Left ventricle myocardium inferior (tissue), 1 donor: ENCODE measurements at places on chromosomes 6 and 20. TPM values are rescaled to one million over a fixed set of nuclear protein-coding genes. Genes with fewer than 3 reads are reported as not detected.

The COX4I2 gene
- 7.6 TPM for total RNA-seq

The SLC25A27 gene
- total RNA-seq, result 18.6 TPM

The CST1 gene
- total RNA-seq, result not detected

The SMPDL3A gene
- total RNA-seq, result 3.8 TPM

The PCK1 gene
- 0.25 TPM for total RNA-seq

The SLC22A1 gene
- total RNA-seq, result 0.27 TPM

The PRPH2 gene
- 0.63 TPM for total RNA-seq

The TCP11 gene
- total RNA-seq, result not detected

The TNFRSF21 gene
- 6.3 TPM for total RNA-seq

The HSPA1L gene
- total RNA-seq, result 2.2 TPM

The EDN3 gene
- not detected for total RNA-seq

The TFAP2D gene
- not detected for total RNA-seq

The SPATS1 gene
- not detected for total RNA-seq

The HSPA12B gene
- total RNA-seq, result 12.5 TPM

The PTCHD4 gene
- total RNA-seq, result 1.0 TPM

The OR2H1 gene
- total RNA-seq, result not detected

The TBX18 gene
- 3.5 TPM for total RNA-seq

The CALHM5 gene
- 2.1 TPM for total RNA-seq

The EYA2 gene
- 0.63 TPM for total RNA-seq

The BPIFA2 gene
- total RNA-seq, result not detected

The FOXS1 gene
- total RNA-seq, result 1.6 TPM

The HLA-DQB2 gene
- 1.9 TPM for total RNA-seq

The PREP gene
- total RNA-seq, result 25.2 TPM

The NHSL1 gene
- total RNA-seq, result 44.7 TPM

The MLIP gene
- 397 TPM for total RNA-seq

The TMEM200A gene
- total RNA-seq, result not detected

The TSBP1 gene
- not detected for total RNA-seq

The KCNK15 gene
- total RNA-seq, result 0.33 TPM

The PGC gene
- not detected for total RNA-seq

The PRL gene
- total RNA-seq, result not detected

The IL20RA gene
- 10.1 TPM for total RNA-seq

The RNF182 gene
- not detected for total RNA-seq

The PPP1R14C gene
- 116 TPM for total RNA-seq

The HLA-DQA1 gene
- total RNA-seq, result 5.4 TPM

The KCNK16 gene
- not detected for total RNA-seq

The PDSS2 gene
- 19.7 TPM for total RNA-seq

The ACTL10 gene
- total RNA-seq, result 0.22 TPM

The PSORS1C1 gene
- 4.7 TPM for total RNA-seq

The REV3L gene
- 12.5 TPM for total RNA-seq

The CD24 gene
- total RNA-seq, result 0.71 TPM

The CLVS2 gene
- 0.05 TPM for total RNA-seq

The CGA gene
- total RNA-seq, result not detected

The SLC32A1 gene
- total RNA-seq, result not detected

The PRRT1 gene
- 1.0 TPM for total RNA-seq

The PRIM2 gene
- total RNA-seq, result 3.2 TPM

The SEMG2 gene
- not detected for total RNA-seq

The SMLR1 gene
- not detected for total RNA-seq

The IFNGR1 gene
- total RNA-seq, result 97.6 TPM

The CRISP2 gene
- total RNA-seq, result not detected

The UBE2C gene
- total RNA-seq, result 0.91 TPM

The CALHM4 gene
- not detected for total RNA-seq

The SLC13A3 gene
- 0.30 TPM for total RNA-seq

The TP53TG5 gene
- total RNA-seq, result 0.80 TPM

The NKAPL gene
- 4.5 TPM for total RNA-seq

The RAD21L1 gene
- total RNA-seq, result not detected
